Left lobe of liver (tissue), 2 donors: ENCODE measurements at places on chromosomes 7 and 10. TPM values are rescaled to one million over a fixed set of nuclear protein-coding genes. Genes with fewer than 3 reads are reported as not detected.

IFIT3 gene
- 8.7 TPM for total RNA-seq

TBL2 gene
- 16.1 TPM for total RNA-seq

PON1 gene
- 465 TPM for total RNA-seq

DNA sequence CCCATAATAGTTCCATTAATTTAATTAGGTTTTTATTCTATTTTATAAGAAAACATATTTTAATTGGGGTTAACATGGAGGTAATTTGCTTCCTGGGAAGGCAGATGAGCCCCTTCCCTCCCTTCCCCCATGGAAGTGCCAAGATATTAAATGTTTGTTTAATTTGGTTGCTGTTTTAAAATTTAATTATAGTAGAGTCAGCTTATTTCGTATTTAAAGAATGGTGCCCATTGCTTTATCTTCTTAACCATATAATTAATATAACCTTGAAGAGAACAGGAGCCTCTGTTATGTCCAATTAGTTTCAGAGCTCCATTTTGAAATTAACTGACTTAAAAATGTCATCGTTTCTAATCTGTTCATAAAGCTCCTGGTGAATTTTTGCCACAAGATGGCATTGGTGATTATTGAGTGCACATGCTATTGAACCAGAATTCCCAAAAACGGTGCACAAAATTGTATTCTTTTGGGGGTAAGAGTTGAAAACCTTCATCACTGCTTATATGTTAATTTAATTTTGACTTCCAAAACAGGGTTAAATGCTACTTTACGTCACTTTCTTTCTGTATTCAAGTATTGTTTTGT lies 26.0 kb downstream of the KLHDC10 start:
- DNase-seq: no peak

- DNase-seq: no peak
These were observed 628 bp downstream of the PARP12 start for GRCh38 chr7:140062118-140062527.

SPDYE5 gene
- not detected for total RNA-seq

GCK gene
- 1.7 TPM for total RNA-seq

GRCh38 chr7:115758025-115758424 lies 272.5 kb downstream of the TFEC start:
- DNase-seq: no peak

- DNase-seq: no peak
These were observed 11.7 kb downstream of the ZYX start for GRCh38 chr7:143392875-143393266.

GRCh38 chr10:35092851-35093250 lies 2.7 kb upstream of the CUL2 start:
- DNase-seq: no peak

H2BK1 gene
- not detected for total RNA-seq

- DNase-seq: no peak
These were observed 7.1 kb downstream of the INHBA start for GRCh38 chr7:41695661-41696322.

DNA sequence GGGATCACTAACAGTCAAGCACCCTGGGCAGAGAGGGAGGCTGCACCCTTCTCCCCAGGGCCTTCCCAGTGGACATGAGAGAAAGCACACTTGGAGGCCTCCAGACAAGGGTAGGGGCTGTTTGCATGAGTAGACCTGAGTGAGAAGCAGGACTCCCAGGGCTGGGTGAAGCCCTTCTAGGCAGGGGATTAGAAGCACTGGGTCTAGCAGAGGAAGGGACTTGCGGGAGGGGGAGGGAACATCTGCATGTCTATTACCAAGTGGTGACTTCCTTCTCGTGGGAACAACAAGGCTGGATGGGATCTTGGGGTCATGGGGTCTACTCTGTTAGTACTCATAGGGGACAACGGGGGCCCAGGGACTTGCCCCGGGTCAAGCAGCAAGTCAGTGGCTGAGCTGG lies 67.8 kb downstream of the EMX2 start:
- DNase-seq: no peak

DNA sequence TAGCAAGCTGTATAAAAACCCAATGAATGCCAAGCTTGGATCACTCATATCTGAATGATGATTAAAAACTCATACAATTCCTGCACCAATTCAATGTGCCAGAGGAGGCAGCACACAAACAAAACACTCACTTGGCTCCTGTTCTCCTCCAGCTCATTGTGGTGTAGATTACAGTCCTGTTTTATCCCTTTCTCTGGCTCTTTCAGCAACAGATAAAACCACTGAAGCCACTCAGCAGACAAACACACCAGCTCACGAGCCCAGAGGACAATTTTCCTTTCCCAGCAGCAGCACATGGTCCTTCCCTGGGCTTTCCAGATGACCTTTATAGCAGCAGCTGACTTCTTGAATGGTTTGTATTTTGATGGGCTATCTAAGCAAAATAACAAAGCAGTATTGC lies 107.3 kb upstream of the STARD3NL start:
- DNase-seq: no peak

DNA sequence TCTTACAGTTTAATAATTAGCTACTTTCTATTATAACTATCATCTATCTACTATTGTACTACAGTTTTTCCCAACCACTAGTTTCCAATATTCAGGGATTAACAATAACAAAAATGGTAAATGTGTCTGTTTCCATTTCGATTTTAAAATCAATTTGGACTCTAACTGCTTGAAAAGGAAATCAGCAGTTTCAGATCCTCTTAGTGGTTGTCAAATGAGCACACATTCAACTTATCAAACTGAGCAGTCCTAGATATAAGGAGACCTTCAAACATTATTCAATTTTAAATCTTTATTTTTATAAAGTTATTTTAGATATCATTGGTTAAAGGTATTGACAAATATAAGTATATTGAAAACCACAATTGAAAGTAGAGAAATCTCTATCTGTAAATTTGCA lies 46.8 kb upstream of the CD36 start:
- DNase-seq: no peak

DNA sequence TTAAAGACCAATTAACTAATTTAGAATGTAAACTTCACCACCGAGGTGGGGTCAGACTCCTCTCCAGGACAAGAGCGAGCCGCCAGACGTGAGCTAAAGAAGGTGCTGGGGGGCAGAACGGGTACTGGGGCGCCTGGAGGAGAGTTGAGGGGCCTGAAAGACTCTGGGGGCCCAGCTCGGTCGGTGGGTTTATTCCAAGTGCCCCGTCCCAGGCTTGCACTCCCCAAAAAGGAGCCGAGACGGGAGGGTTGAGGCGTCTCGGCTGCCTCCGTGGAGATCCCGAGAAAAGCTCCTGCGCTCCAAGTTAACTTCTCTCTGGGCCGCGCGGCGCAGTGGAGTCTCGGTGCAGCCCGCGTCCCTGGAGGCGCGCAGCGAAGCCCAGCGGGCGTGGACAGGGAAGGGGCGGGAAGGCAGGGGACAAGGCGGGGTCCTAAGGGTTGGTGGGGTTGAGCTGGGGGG lies 553.3 kb downstream of the TFEC start:
- no peak for DNase-seq
